ENCODE measurements at places on chromosomes 4 and X.

DNA sequence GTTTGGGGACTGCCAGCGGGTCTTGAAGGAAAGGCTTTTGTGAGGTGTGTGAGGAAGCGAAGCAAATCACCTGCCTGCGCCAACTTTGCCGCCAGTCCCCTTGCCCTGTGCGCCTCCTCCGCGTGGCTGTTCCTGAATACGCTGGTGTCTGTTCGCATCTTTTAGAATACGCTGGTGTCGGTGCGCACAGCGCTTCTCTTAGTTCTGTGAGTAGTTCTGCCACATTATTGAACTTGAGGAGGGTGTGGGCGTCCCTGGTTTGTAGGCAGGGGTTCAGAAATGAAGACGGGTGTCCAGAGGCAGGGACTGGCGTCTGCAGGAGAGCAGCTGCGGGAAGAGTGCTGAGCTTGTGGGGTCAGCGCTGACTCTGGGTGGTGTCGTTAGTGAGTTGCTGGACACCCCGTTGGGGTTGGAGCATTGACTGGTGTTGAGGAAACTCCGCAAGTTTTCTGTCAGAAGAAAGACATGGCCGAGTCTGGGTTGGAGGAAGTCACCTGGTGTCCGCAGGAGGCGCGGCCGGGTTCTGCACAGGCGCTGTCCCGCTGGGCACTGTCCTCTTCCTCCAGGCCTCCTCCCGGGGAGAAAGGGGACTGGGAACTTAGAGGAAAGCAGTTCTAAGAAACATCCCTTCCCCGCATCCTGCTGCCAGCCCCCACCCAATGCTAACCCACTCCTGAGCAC lies 930 bp downstream of the ZNF718 start:
- no peak for DNase-seq

GRCh38 chr4:150769845-150770244 lies 187.9 kb downstream of the MAB21L2 start:
- no peak for DNase-seq

DNA sequence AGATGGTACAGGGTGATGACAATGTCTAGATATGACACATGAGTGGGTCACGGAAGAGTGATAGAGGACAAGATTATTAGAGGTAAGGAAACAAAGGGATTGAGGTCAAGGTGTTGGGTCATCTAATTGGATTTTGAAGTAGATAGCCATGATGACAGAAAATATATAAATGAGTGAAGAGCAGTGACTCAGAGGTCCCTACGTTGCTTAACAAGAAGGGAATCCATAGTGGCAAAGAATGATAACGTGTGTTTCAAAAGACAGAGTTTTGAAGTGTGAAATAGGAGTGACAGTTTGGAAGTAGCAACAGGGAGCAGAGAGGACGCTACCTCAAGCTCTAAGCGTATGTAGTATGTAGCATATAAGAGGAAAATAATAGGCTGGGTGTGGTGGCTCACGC lies 22.2 kb upstream of the CAMK2D start:
- DNase-seq, result no peak

DNA sequence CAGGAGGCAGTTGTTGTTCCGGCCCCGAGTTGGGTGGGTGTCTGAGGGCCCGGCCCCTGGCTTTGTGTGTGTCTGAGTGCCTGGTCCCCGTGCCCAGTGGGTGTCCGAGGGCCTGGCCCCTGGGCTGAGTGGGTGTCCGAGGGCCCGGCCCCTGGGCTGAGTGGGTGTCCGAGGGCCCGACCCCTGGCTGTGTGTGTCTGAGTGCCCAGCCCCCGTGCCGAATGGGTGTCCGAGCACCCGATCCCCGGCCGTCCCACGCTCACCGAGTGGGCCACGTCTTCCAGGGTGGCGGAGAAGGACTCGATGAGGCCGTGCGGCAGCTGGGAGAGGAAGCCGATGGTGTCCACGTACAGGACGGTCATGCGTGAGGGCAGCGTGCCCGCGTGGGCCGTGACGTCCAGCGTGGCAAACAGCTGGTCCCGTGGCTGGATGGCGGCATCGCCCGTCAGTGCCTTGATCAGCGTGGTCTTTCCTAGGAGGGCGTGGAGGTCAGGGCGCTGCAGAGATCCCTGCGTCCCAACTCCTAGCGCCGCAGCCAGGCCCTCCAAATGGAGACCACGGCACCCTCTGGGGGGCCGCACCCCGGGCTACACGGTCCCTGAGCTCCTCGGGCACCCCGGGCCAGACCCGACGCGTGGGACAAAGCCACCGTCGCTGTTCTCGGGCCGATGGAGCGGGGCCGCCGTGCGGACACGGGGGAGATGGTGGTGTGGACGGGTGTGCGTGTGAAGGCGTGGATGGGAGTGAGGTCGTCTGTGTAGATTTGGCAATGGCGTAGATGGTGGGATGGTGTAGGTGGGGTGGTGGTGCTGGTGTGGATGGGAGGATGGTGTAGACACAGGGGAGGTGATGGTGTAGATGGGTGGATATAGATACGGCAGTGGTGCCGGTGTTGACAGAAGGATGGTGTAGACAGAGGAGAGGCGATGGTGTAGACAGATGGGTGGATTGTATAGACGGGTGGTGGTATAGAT lies 7.2 kb downstream of the GTPBP6 start:
- no peak for DNase-seq

Data from activated CD8-positive, alpha-beta memory T cell treated with anti-CD3 and anti-CD28 coated beads for 1 hour (primary cell).